ENCODE measurements at places on chromosomes 16 and 17. TPM values are rescaled to one million over a fixed set of nuclear protein-coding genes. Genes with fewer than 3 reads are reported as not detected.
A peak's percentile ranks its signal among the peaks of the same experiment; 100 is the strongest.

DNA sequence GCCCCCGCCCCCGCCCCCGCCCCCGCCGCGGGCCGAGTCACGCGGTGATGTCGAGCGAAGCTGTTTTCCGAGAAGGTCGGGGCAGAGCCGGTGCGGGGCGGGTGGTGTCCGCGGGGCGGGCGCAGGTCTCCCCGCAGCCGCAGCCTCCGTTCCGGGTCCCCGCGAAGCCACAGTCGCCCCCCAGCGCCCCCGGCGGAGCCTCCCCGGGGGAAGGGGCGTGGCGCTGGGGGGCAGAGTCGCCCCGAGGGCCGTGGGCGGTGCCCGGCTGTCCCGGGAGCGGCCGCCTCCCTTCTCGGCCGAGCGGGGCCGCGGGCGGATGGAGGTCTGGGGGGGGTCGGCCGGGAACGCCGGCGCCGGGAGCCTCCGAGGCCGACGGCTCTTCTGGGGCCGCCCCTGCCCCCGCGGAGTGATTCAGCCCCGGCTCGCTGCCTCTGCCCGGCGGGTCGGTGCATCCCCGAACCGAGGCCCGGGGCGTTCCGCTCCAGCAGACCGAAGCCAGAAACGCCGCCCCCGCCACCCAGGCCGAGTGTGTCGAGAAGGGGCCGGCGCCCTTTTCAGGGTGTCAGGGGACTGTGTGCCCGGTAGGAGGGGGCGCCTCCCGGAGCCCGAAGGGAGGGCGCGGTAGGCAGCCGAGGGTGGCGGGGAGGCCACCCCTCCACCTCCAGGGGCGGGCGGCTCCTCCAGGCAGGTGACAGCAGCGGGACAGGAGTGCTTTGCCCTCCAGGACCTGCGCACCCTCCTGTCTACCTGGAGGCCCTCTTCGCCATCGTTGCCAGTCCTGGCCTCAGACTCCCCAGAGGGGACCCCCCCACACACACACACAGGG is 1.7 kb downstream of the METRNL start:
- H3K36me3 ChIP-seq, result peaks cover 18% of the 10 kb centered on the region
- peak overlapping the region; percentile 76 for H3K4me3 ChIP-seq

DNA sequence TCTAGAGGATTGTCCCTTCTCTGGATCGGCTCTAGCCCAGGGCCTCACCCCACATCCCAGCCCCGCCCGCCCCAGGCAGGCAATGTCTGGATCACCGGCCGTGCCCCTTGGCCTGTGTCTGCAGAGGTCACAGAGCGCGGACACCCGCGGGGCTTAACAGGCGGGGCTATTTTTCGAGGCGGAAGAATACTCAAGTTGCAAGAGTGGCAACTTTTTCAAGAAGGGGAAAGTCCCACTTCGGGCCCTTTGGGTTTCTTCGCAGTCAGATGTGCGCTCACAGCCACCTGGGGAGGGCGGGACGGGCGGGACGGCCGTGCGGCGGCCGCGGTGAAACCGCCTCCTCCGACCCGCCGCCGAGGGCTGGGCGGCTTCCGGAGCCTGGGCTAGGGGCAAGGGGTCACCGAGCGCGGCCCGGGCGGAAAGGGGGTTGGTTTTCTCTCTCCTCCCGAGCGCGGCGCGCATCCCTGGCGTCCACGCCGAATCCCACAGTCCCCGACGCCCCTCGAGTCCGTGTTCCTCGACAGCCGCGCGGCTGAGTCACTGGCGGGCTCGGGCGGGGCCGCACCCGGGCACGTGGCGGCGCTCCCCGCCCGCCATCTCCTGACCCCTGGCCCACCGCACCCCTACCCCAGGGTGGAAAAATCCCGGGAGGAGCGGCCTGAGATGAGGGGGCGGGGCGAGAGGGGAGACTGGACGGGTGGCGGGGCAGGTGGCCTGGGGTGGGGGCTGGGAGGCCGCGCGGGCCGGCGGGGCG is 1.2 kb upstream of the PFN1 start:
- H3K4me1 ChIP-seq, result peaks cover 25% of the 10 kb centered on the region
- DNase-seq, result peak; percentile 80
- no peaks in the 10 kb centered on the region for H3K27me3 ChIP-seq
- peaks cover 11% of the 10 kb centered on the region for H3K36me3 ChIP-seq

- H3K27ac ChIP-seq, result no peak overlapping the region
- 0 out of 2 replicates have a peak, but pooled peaks cover 2% of the 10 kb centered on the region for H3K4me1 ChIP-seq
- no peaks in the 10 kb centered on the region for H3K36me3 ChIP-seq
- peaks cover 25% of the 10 kb centered on the region for H3K27me3 ChIP-seq
- peak overlapping the region; percentile 81 for H3K4me3 ChIP-seq
Measured at GRCh38 chr17:77888242-77889134, 70.0 kb upstream of the TNRC6C start.

DNA sequence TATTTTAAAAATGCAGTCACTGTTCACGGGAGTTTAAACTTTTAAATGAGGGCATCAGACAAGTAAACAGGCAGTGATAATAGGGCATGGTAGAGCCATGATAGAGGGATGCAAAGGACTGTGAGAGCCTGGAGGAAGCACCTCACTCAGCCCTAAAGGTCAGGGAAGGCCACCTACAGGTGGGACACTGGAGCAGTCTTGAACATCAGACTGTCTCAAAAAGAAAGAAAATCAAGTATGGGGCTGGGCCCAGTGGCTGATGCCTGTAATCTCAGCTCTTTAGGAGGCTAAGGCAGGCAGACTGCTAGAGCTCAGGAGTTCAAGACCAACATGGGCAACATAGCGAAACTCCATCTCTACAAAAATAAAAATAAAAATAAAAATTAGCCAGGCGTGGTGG is 31.0 kb upstream of the DHRS7B start:
- no peaks in the 10 kb centered on the region for H3K4me1 ChIP-seq
- H3K36me3 ChIP-seq, result no peaks in the 10 kb centered on the region
- H3K4me3 ChIP-seq, result no peak overlapping the region
- no peaks in the 10 kb centered on the region for H3K27me3 ChIP-seq
- DNase-seq, result no peak

DNA sequence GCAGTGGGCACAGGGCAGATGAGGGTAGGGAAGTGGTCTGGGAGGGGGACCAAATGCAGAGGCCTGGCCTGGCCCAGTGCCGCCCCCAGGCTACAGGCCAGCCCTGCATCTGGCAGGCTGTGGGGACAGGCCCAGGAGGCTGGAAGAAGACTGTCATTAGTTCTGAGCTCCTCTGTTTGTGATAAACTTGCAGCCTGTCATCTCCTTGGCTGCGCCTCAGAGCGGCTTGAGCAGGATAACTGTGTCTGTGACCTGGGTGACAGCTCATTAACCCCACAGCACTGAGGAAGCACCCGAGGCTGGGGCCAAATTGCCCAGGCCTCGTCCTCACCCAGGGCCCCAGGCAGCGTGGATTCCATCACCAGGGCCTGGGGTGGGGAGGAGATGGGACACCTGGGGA is 23.9 kb downstream of the ABCC3 start:
- no peaks in the 10 kb centered on the region for H3K27me3 ChIP-seq
- H3K4me1 ChIP-seq, result peaks cover 32% of the 10 kb centered on the region
- H3K4me3 ChIP-seq, result no peak overlapping the region
- H3K36me3 ChIP-seq, result no peaks in the 10 kb centered on the region
- H3K27ac ChIP-seq, result no peak overlapping the region

TNFRSF12A gene
- total RNA-seq, result 700 TPM

CNGB1 gene
- total RNA-seq, result not detected

EPN3 gene
- not detected for total RNA-seq
